GM13976 (cell line): ENCODE measurements at places on chromosomes 4 and X.

- DNase-seq = no peak
These were observed 39.4 kb downstream of the STIM2 start for GRCh38 chr4:26899991-26900390.

GRCh38 chr4:74100531-74100930 is 1.5 kb upstream of the CXCL2 start:
- DNase-seq = no peak

- DNase-seq = no peak
These were observed 51.2 kb downstream of the SMARCA1 start for GRCh38 chrX:129472116-129472515.

DNA sequence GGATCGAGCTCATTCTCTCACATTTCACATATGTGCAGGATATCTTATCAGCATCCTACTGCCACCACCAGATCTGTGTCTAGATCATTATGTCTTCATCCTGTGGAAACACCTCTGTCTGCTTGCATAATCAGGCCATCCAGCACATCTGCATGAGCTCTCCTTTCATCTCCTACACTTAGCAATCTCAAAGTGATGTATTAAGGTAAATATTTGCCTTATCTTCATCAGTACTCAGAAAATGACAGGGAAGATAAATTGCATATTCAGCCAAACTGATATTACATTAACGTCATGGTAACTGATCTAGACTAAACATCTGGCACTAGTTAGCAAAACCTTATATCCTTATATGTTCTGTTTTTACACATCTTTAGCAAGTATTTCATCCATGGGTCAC is 207.3 kb upstream of the PABPC4L start:
- DNase-seq = no peak

DNA sequence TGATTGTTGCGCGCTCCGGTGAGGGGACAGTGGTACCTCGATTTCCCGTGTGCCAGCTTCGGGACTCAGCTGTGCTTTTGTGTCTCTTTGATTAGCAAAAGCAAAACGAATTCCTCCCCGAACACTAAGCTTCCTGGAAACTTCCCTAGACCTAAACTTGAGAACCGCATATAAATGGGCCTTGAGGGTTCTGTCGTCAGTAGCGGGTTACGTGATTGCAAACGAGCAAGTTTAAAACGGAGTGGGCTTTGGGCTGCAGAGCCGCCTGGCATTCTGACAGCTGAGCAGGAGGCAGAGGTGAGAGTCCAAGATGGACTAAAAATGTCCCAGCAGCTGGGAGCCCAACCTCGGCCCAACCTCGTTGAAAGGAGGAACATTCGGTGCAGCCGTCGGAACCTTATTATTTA is 1.2 kb upstream of the TAPT1 start:
- no peak for DNase-seq

- no peak for DNase-seq
These were observed 30.3 kb downstream of the MSX1 start for GRCh38 chr4:4889781-4890180.

- DNase-seq = no peak
These were observed 178.3 kb upstream of the ZIC3 start for GRCh38 chrX:137387646-137388045.

GRCh38 chr4:13527981-13528820 is 16.1 kb downstream of the NKX3-2 start:
- peak; percentile 79 for DNase-seq

GRCh38 chrX:110162867-110163266 is 155.0 kb downstream of the AMMECR1 start:
- DNase-seq = no peak

- DNase-seq = no peak
These were observed 382.1 kb upstream of the EPHA5 start for GRCh38 chr4:66052426-66052825.

DNA sequence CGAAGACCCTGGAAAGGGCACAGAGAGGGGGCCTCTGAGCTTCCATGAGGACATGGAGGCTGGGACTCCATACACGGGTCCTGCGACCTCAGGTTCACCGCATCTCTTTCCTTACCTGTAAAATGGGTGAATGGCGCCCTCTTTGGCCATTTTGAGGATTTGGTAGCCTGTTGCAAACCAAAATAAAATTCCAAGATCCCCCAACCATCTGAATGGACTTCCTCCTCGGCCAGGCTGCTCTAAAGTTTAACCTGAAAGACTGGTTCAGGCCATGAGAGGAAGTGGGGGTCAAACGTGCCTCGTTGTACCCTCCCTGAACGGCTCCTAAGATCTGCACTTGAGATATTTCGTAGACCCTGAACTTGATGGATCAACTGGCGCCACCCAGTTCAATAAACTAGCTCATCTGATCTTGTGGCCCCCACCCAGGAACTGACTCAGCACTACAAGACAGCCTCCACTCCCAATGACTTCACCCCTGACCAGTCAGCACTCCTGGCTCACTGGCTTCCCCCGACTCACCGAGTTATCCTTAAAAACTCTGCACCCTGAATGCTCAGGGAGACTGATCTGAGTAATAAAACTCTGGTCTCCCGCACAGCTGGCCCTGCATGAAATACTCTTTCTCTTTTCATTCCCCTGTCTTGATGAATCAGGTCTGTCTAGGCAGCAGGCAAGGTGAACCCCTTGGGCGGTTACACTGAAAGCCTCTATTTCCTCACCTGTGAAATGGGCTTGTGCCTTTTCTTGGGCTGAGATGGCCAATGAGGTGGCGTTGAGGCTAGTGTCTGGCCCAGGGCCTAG is 32.9 kb upstream of the GPR78 start:
- peak; percentile 76 for DNase-seq

GRCh38 chr4:3469386-3470243 is 6.5 kb downstream of the DOK7 start:
- DNase-seq = no peak

DNA sequence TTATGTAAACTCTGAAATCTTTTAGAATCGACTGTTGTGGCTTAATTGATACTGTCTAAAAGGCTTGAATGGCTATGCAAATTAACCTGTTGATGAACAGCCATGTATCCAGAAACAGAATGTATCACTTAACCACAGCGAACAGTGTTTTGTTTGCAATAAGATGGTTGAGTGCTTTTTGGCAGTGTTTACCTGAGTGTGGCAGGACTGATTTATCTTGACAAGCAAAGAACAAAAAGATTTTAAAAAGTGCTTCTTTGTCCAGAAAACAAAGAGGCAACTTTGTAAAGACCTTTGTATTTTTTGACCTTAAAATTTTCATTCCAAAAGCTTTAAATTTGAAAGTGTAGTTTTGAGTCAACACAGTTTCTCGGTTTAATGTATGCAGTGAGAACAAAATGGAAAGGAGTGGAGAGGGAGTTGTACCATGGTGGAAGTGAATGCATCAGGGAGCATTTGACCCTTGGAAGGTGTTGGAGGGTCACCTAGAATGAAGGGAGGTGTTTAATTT is 18.0 kb downstream of the ARHGAP10 start:
- DNase-seq = peak; percentile 48

- no peak for DNase-seq
These were observed 132.3 kb downstream of the PDLIM5 start for GRCh38 chr4:94583914-94584641.

DNA sequence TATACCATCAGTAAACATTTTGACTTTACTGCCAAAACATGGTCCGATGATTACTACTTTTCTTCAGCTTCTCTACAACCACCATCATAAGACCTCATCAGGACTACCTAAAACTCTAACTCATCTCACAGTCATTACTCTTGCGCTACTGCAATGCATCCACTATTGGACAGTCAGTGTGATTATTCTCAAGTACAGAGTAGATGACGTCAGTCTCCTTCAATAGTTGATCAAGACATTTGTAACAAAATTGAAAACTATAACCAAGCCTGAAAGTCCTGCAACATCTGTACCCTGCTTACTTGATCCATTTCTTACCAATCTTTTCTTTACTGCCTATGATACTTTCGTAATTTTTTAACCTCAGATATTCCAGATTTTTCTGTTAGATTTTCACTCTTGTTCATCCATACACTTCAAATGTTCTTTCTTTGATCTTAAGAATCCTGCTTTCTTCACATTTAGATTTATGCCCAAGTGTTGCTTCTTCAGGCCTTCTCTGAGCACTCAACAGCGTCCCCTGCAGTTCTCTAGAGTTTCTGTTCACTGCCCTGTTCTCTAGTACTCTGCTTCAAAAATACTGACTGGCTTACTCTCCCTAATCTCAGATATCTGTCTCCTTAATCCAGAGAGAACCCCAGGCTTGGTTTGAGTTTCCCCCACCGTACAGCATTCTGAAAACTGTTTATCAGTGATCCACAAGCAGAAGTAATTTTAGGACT is 1517.6 kb downstream of the STIM2 start:
- no peak for DNase-seq

DNA sequence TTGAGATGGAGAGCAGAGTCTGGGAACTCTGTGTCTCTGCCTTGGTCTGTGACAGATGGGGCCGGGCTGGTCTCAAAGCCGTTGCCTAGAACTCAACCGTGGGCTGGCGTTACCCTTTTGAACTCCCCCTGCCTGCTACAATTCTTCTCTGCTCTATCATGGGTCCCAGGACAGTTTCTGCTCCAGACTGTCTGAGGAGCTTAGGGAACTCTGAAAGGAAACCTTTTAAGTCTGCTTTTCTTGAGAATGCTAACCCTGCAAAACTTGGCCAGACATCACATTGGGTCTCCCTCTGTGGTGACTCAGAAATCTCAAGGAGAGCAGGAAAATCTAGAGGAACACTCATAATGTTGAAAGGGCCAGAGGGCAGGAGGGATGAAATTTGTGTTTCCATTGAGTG is 240.6 kb downstream of the CBR4 start:
- no peak for DNase-seq

GRCh38 chr4:154911097-154911496 is 130.0 kb downstream of the RBM46 start:
- no peak for DNase-seq

GRCh38 chrX:101383679-101384205 is 2.2 kb downstream of the BTK start:
- peak; percentile 41 for DNase-seq

DNA sequence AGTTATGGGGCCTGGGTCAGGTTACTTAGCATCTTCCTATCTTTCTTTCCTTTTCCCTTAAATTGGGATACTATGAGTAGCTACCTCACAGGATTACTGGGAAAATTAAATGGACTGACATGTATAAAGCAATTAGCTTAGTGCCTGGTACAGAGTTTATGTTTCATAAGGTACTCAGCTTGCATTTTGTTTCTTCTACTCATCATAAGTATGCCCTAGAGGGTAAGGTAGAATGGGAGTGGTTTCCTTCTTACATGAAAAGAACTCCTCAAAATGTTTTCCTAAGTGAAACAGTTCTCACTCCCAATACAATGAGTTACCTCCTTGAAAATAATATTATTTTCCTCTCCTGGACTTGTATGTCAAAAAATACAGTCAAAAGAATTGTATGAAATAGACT is 75.7 kb downstream of the NPFFR2 start:
- no peak for DNase-seq

GRCh38 chr4:182454440-182455013 is 211.3 kb downstream of the TENM3 start:
- no peak for DNase-seq

DNA sequence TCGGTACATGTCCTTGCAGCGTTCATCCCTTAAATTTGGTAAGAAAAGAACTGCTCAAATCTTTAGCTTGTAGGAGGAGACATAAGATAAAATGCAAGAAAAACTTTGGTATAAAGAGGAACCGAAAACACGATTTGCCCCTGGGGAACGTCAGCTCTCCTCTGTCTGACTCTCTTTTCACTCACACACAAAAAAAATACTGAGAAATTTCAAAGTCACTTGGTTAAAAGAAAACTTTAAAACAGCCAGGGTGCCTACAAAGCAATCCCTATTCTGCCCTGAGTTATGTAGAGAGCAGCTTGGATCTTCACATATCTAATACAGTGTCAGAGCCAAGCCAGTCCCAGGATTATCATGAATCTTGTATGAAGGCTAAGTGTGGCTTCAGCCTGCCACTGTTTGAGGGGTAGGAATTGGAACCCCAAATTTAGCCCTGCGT is 248.5 kb upstream of the CXXC4 start:
- DNase-seq = peak; percentile 42

DNA sequence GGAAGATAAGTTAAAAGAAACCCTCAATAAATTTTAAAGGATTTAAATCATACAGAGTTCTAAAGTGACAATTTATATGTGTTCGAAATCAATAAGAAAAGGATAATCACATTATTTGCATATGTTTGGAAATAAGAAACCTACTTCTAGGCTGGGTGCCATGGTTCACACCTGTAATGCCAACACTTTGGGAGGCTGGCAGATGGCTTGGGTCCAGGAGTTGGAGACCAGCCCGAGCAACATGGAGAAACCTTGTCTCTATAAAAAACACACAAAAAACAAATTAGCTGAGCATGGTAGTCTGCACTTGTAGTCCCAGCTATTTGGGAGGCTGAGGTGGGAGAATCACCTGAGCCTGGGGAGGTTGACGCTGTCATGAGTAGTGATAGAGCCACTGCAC is 8.1 kb upstream of the SAP30 start:
- DNase-seq = no peak
